Activated naive CD4-positive, alpha-beta T cell treated with anti-CD3 and anti-CD28 coated beads for 36 hours (primary cell): ENCODE measurements at places on chromosomes 12 and 14. TPM values are rescaled to one million over a fixed set of nuclear protein-coding genes. Genes with fewer than 3 reads are reported as not detected.

XRCC3 gene
- 50.4 TPM for total RNA-seq

STAC3 gene
- total RNA-seq, result 1.5 TPM

RDH16 gene
- total RNA-seq, result 0.54 TPM

KLHL33 gene
- total RNA-seq, result 0.10 TPM

POTEM gene
- not detected for total RNA-seq

TMEM263 gene
- 30.4 TPM for total RNA-seq

CLEC1B gene
- total RNA-seq, result not detected

CLEC9A gene
- total RNA-seq, result not detected

BHLHE41 gene
- not detected for total RNA-seq

E2F7 gene
- 9.6 TPM for total RNA-seq

DNA sequence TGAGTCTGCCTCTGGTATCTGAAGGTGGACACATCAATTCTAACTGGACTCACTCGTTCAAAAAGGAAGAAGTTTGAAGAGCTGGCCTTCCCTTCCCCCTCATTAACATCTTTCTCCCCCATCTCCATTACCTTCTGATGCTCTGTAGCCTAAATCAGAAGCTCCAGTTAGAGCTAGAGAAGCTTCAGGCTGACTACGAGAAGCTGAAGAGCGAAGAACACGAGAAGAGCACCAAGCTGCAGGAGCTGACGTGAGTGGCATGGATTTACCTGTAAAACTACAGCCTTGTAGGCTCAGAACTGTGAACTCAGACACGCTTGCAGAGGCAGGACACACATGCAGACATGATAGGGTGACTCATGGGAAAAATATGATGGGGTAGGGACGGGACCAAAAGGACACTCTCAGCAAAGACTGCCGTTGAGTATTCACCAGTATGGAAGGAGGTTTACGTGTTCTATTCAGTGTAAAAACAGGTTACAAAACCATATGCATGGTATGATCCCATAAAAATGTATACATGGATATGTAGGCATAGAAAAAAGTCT is 14.3 kb upstream of the PIP4K2C start:
- DNase-seq, result no peak

DNA sequence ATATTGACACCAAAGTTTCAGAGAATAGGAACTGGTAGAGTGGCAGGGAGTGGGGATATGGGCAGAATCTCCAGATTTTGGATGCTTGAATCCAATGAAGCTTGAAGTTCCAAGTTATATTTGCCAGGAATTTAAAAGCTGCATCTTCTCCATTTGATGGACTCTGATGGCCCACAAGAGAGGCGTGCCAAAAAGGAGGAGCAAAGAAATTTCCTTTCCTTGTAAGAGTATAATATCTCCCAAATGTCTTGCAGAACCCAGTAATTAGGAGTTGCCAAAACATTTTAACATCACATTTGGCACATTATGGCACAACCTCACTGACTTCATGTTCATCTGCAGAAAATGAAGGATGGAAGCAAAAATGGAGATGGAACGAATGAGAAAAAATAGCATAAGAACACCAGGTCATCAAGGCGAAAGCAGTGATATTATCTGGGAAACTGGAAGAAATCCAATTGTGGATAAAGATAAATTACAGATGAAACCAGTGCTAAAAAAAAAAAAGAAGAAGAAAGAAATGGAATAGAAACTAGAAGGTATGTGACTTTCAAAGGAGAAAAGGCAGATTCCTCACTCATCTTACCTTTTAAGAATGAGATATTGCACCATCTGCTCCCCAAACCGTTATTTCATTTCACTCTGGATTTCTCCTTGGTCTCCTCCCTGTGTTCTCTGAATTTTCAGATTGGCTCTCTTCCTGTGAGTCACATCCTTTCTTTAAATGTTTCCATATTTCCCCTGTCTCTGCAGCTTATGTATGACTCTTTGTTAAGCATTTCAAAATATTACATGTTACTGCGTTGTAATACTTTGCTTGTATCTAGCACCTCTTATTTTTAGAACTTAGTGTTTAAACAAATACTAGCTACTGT is 13.5 kb upstream of the FLRT2 start:
- no peak for DNase-seq

- DNase-seq, result no peak
Observed at GRCh38 chr14:69917287-69917686, 38.1 kb downstream of the SMOC1 start.

DNA sequence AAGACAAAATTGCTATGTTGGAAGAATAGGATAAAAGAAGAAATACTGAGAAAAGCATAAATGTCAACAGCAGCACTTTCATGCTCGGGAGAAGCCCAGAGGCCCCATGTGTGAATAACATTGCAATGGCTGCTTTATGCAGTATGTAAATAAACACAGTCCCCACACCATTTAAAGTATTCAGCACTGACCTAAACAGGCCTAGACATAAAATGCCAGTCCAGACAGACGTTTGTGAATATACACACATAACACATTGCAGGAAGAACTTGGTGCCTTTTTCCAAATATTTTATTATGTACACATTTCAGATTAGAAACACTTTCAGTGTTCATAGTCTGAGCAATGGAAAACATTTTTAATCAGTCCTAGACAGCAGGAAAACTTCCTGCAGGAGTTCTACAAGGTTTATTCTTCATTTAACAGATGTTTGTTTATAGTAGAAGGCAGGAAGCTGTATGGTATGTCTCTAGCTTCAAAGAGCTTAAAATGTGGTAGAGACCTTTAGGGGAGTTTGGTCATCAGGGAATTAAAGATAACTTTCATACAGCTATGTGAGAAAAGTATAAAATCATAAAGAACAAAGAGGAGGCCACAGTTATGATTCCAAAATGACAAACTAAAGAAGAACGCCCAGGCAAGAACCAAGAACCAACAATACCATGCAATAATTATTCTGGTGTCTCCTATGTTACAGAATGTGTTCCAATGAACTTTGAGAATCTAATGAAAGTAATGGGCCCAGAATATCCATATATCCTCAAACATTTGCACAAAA is 30.6 kb upstream of the SLC38A2 start:
- DNase-seq, result no peak

DNA sequence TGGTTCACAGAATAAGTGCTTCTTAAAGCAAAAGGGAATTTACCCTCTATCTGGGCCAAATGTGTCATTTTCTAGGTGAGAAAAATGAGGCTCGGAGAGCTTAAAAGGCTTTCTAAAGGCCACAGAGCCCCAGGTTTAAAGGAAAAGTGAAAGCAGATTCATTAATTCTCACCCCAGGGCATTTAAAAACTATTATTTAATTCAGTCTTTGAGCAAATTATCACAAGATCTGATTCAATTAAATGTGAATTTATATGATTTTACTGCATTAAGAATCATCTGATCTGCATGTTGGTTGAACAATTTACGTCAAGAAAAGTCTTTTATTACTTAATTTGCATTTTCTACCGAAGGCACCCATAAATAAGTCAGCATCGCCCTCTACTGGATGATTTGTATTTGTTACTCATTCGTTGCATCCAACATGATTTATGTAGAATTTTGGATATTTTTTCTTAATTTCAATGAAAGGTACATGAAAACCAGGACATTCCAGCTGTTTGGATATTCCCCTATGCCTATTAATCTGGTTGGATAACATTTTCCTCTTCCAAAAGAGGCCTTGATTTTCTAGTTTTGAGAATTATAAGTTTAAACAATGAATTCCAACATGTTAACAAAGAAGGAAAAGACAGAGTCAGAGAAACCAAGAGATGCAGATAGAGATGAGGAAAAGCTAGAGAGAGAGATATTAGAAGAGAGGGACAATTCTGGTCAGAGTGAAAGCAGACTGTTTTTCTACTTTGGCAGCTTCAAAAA is 19.1 kb upstream of the DHRS7 start:
- peak; percentile 22 for DNase-seq

- no peak for DNase-seq
Observed at GRCh38 chr12:86104087-86104486, 152.1 kb downstream of the MGAT4C start.

DNA sequence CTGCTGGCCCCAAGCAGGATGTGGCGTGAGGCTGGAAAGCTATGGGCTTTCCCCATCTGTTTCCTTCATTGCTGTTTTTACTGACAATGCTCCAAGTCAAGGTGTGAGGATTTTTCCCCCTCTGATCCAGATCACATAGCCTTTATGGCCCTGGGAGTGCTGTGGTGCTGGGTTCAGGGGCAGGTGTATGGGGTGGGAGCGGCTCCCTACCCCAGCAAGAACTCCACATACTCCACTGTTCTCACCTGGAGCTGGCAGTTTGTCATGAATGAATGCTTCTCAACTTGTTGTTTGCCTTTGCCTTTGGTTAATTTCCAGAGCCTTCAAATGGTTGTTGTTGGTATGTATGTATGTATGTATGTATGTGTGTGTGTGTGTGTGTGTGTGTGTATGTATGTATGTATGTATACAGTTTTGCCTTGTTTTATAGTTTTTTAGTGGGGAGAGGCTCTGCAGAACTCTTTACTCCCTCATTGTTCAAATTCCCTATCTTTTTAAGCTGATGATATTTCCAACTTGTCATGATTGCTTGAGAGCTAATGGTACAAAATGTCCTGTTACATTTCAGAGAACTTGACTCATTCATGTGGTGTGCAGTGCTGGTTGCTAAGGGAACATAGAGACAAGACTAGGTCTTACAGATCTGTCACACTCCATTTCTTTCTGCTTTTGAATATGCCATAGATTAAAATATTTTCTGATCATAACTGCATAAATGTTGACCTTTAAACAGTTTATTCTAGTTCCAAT is 36.6 kb upstream of the ASPG start:
- DNase-seq, result no peak

GRCh38 chr12:27236498-27236897 is 7.6 kb upstream of the STK38L start:
- DNase-seq, result peak; percentile 53

- DNase-seq, result no peak
Observed at GRCh38 chr12:51132693-51133092, 40.2 kb downstream of the TFCP2 start.

- DNase-seq, result peak; percentile 42
Observed at GRCh38 chr12:7907009-7907408, 29.0 kb downstream of the SLC2A3 start.

DNA sequence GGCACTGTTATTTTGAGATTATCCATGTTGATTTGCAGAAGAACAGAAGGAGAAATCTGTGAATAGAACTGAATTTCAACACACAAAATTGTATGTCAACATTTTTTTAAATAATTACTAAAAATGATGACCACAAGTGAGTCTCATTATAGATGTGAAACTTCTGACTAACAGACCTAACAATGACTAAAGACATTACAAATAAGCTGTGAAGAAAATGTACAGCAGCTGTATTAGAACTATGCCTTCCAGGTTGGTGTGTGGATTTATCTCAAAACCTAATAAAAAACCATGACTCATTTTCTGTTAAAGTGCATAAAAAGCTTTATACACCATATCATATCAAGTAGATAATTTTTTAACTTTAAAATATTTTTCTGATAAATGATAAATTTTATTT is 22.5 kb upstream of the FOXG1 start:
- no peak for DNase-seq

- DNase-seq, result no peak
Observed at GRCh38 chr12:56716458-56716857, 8.6 kb downstream of the NACA start.

GRCh38 chr14:101224356-101225156 is 321.0 kb upstream of the RTL1 start:
- no peak for DNase-seq

GRCh38 chr12:40730281-40730680 is 38.0 kb downstream of the CNTN1 start:
- no peak for DNase-seq

DNA sequence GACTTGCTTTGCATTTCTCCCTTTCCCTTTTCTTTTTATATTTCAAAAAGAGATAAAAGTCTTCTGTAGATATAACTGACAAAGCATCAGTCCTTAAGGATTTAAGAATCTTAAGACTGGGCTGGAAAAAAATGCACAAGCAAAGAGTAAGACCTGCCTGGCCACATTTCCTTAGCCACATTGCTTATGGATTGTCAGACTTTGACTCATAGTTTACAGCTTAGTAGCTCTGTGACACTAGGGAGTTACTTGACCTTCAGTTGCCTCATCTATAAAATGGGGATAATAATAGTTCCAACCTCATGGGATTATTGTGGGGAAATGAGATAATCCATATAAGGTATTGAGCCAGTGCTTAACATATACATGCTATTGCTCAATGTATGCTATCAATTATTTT is 66.4 kb upstream of the STK38L start:
- no peak for DNase-seq

GRCh38 chr14:28895389-28895788 is 128.8 kb downstream of the FOXG1 start:
- no peak for DNase-seq

DNA sequence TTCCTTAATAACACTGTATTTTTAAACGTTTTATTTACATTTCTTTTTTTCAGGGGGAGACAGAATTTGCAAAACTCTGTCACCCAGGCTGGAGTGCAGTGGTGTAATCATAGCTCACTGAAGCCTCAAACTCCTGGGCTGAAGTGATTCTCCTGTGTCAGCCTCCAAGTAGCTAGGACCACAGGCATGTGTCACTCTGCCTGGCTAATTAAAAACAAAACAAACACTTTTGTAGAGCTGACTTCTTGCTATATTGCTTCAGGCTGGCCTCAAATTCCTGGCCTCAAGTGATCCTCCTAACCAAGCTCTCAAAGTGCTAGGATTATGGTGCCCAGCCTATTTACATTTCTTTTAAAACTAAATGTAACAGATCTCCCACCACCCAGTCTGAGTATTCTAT is 12.7 kb downstream of the CPSF6 start:
- no peak for DNase-seq

- DNase-seq, result no peak
Observed at GRCh38 chr12:98646294-98647090, 1.4 kb downstream of the APAF1 start.

DNA sequence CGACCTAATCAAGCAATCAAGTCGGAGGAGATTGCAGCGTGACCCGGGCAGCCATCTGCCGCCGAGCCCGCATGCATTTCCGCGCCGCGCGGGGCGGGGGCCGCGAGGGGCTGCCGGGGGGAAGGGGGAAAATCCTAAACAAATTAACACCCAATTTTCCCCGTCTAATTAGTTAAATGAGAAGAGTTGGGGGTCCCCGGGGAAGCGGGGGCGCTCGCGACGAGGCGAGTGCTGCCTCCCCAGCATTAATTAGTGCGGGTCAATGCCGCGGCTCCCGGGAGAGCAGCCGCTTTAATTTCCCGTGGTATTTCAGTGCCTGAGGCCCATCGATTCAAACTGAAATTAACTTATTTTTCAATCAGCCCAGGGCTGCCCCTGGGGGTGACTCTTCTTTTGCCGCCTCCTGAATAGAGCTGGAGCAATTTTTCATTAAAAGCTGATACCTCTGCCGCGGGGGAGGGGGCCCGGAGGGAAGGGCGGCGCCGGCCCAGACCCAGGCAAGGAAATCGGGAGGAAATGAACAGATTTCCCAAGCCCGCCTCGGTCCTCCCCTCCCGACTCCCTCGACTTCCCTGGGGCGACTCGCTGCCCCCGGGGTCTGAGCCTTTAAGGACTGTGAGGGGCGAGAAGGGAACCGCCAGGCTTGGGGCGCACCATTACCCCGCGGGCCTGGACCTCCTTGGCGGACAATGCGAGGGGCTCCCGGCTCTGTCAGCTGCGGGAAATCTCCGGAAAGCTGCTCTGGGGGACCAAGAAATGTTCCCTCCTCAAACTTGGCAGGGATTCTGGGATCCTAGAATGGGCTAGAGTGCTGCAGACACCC is 18.9 kb downstream of the VSX2 start:
- no peak for DNase-seq

- peak; percentile 3 for DNase-seq
Observed at GRCh38 chr12:109743076-109743910, 29.7 kb downstream of the FAM222A start.
